ENCODE measurements at places on chromosomes 6 and 20. TPM values are rescaled to one million over a fixed set of nuclear protein-coding genes. Genes with fewer than 3 reads are reported as not detected.
A peak's percentile ranks its signal among the peaks of the same experiment; 100 is the strongest.

GRCh38 chr20:47370850-47371782, 14.6 kb upstream of the ZMYND8 start:
- no peak overlapping the region for H3K27ac ChIP-seq
- no peaks in the 10 kb centered on the region for H3K27me3 ChIP-seq

- peaks cover 22% of the 10 kb centered on the region for H3K36me3 ChIP-seq
- no peaks in the 10 kb centered on the region for H3K27me3 ChIP-seq
- H3K27ac ChIP-seq: no peak overlapping the region
- H3K4me1 ChIP-seq: no peaks in the 10 kb centered on the region
Measured at GRCh38 chr20:25676164-25676809, 20.4 kb downstream of the ZNF337 start.

DNA sequence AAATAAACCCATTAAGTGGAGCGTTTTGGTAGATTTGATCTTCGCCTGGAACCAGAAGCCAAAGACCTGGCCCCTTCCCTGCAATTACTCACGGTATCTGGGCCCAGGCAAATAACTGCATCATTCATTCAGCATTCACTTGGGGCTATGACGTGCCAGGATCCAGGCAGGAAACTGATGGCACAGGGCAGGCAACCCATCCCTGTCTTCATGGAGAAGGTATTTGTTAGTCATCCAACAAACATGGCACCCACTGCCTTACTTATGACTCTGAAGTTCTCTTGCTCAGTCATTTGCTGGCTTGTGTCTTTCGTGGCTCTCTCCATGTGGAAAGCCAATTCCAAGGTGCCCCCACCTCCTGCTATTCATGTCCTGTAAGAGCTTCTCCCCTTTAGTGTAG, 232.4 kb downstream of the BMP7 start:
- H3K27ac ChIP-seq: no peak overlapping the region
- no peaks in the 10 kb centered on the region for H3K36me3 ChIP-seq
- no peak overlapping the region for H3K4me3 ChIP-seq
- DNase-seq: no peak
- H3K4me1 ChIP-seq: no peaks in the 10 kb centered on the region

- no peaks in the 10 kb centered on the region for H3K27me3 ChIP-seq
- DNase-seq: no peak
- H3K27ac ChIP-seq: no peak overlapping the region
- no peak overlapping the region for H3K4me3 ChIP-seq
- H3K4me1 ChIP-seq: no peaks in the 10 kb centered on the region
- H3K36me3 ChIP-seq: no peaks in the 10 kb centered on the region
Measured at GRCh38 chr6:19902201-19902600, 65.0 kb downstream of the ID4 start.

GRCh38 chr20:55704458-55704857, 300.9 kb downstream of the CBLN4 start:
- H3K4me3 ChIP-seq: no peak overlapping the region
- no peaks in the 10 kb centered on the region for H3K36me3 ChIP-seq
- no peaks in the 10 kb centered on the region for H3K4me1 ChIP-seq

GRCh38 chr20:56949318-56949717, 317.1 kb downstream of the BMP7 start:
- H3K4me3 ChIP-seq: no peak overlapping the region
- DNase-seq: no peak
- peaks cover 2% of the 10 kb centered on the region for H3K27me3 ChIP-seq
- H3K27ac ChIP-seq: no peak overlapping the region
- H3K4me1 ChIP-seq: no peaks in the 10 kb centered on the region

DNA sequence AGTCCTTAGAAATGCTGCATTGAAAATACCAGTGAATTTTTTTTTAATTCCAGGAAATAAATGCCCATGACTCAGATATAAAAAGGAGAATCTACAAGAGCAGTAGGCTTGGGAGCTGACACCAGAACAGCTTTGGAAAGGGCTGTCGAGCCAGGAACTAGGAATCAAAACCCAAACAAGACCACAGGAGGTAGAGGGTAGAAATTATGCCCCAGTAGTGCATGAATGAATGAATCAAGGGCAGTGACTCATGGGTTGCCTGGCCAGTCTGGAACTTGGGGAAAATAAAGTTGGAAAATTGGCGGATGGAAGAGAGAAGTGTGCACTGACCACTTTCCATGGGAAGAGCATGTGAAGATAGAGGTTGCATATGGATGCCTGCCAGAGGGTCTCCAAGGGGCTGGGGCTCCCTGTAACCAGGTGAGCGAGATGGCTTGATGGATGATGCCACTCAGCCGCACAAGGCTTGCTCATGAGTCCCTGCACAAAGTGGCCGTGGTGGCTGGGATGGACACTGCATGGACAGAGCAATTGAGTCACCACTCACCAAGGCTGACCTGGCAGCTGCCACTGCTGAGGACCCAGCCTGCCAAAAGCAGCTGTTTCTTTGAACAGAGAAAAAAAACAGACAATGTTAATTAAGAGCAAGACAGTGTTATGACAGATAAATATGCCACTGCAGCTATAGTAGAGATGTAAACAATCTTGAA, 15.2 kb upstream of the MCCD1 start:
- no peak overlapping the region for H3K27ac ChIP-seq
- H3K36me3 ChIP-seq: peaks cover 18% of the 10 kb centered on the region
- H3K4me3 ChIP-seq: no peak overlapping the region
- DNase-seq: no peak

- H3K4me1 ChIP-seq: peaks cover 25% of the 10 kb centered on the region
- H3K36me3 ChIP-seq: no peaks in the 10 kb centered on the region
- peak overlapping the region; percentile 76 for H3K27ac ChIP-seq
- no peaks in the 10 kb centered on the region for H3K27me3 ChIP-seq
- DNase-seq: no peak
Measured at GRCh38 chr6:137284811-137285110, 65.6 kb upstream of the IFNGR1 start.

- H3K4me1 ChIP-seq: no peaks in the 10 kb centered on the region
- no peak for DNase-seq
- H3K4me3 ChIP-seq: no peak overlapping the region
- H3K27ac ChIP-seq: no peak overlapping the region
- no peaks in the 10 kb centered on the region for H3K27me3 ChIP-seq
- H3K36me3 ChIP-seq: no peaks in the 10 kb centered on the region
Measured at GRCh38 chr6:81552644-81553043, 199.8 kb downstream of the TENT5A start.

GRCh38 chr6:77457720-77458349, 5.5 kb downstream of the HTR1B start:
- H3K27me3 ChIP-seq: peaks cover 4% of the 10 kb centered on the region

DNA sequence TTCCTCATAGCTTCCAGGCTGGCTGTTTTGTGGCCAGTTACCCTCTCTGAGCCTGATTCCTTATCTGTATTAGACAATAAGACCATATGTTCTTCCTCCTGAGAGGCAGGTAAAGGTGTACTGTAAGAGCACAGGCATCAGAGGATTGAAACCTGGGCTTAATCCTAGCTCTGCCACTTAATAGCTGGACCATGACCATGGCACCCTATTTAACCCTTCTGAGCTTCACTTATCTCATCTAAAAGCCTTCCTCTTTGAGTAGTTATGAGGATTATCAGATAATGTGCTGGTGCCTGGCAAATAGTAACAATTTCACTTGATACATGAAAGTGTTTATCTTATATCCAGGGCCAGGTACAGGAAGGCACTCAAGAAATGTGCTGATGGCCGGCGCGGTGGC, 34.9 kb downstream of the BCL2L1 start:
- no peak overlapping the region for H3K27ac ChIP-seq
- H3K4me1 ChIP-seq: peaks cover 40% of the 10 kb centered on the region
- no peaks in the 10 kb centered on the region for H3K27me3 ChIP-seq

DNA sequence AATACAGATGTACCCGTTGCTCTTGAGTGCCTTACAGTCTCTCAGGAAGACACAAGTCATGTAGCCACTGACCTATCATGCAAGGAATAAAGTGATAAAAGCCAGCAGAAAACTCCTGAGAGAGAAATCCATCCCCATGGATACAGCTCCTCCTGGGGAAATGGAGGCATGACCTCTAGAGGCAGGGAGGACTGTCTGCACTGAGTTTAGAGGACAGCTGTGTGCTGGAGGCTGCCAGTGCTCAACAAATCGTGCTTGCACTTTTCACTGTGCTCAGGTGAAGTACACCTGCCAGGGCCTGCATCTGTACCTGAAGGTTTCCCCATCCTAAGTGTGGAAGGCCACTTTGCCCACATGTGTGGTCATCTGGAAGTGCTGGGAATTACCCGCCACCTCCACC, 12.1 kb downstream of the CD93 start:
- H3K4me1 ChIP-seq: no peaks in the 10 kb centered on the region
- no peak overlapping the region for H3K27ac ChIP-seq
- no peak for DNase-seq
- no peak overlapping the region for H3K4me3 ChIP-seq
- no peaks in the 10 kb centered on the region for H3K36me3 ChIP-seq
- H3K27me3 ChIP-seq: no peaks in the 10 kb centered on the region

- H3K4me3 ChIP-seq: no peak overlapping the region
- H3K4me1 ChIP-seq: no peaks in the 10 kb centered on the region
- no peak for DNase-seq
- no peak overlapping the region for H3K27ac ChIP-seq
Measured at GRCh38 chr20:22829356-22829755, 205.8 kb upstream of the SSTR4 start.

DNA sequence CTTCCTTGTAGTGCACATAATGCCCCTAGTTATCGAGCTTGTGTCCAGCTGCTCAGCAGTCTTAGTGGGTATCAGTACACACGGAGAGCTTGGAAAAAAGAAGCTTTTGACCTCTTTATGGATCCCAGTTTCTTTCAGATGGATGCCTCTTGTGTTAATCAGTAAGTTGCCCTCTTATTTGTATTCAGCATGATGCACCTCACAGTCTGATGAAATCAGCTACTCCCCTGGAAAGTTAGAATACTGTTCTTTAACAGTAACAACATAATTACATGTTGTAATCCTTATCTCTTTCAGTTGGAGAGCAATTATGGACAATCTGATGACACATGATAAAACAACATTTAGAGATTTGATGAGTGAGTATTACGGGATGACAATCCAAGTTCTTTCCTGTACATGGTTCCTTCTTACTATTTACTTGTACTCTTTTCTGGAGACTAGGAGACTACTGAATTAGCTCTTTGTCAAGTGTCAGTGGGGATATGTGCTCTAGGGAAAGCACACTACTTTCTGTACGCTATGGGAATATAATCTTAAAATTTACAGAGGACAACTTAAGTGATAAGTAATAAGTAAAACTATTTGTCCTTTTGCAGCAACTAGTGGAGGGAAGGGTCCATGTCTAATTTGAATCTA, 39.1 kb downstream of the PGM3 start:
- no peaks in the 10 kb centered on the region for H3K27me3 ChIP-seq
- no peaks in the 10 kb centered on the region for H3K4me1 ChIP-seq
- H3K36me3 ChIP-seq: peaks cover 12% of the 10 kb centered on the region
- no peak overlapping the region for H3K4me3 ChIP-seq
- DNase-seq: no peak

GRCh38 chr6:140134224-140134623, 759.8 kb upstream of the CITED2 start:
- no peaks in the 10 kb centered on the region for H3K36me3 ChIP-seq
- H3K27me3 ChIP-seq: no peaks in the 10 kb centered on the region
- H3K4me1 ChIP-seq: no peaks in the 10 kb centered on the region

- no peaks in the 10 kb centered on the region for H3K36me3 ChIP-seq
- H3K27ac ChIP-seq: no peak overlapping the region
- no peaks in the 10 kb centered on the region for H3K27me3 ChIP-seq
- H3K4me1 ChIP-seq: peaks cover 9% of the 10 kb centered on the region
- no peak for DNase-seq
Measured at GRCh38 chr6:37072526-37072925, 67.1 kb downstream of the FGD2 start.

DNA sequence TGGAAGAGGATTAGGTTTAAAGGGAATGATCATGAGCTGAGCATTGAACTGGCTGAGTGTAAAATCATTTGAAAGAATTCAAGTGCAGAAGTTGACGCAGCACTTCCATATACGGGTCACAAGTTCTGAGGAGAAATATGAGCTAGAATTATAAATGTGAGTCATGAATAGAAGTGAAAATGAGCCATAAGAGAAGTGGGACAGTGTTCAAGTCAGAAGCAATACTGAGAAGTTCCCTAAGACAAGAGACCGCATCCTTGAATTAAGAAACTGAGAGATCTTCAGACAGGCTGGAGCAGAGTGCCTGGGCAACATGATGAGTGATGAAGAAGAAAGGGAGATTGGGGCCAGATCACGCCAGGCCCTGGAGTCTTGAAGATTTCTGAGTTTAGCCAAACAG, 209.7 kb downstream of the TBX18 start:
- no peak overlapping the region for H3K27ac ChIP-seq
- H3K4me3 ChIP-seq: no peak overlapping the region
- no peaks in the 10 kb centered on the region for H3K4me1 ChIP-seq
- no peak for DNase-seq
- no peaks in the 10 kb centered on the region for H3K36me3 ChIP-seq

DNA sequence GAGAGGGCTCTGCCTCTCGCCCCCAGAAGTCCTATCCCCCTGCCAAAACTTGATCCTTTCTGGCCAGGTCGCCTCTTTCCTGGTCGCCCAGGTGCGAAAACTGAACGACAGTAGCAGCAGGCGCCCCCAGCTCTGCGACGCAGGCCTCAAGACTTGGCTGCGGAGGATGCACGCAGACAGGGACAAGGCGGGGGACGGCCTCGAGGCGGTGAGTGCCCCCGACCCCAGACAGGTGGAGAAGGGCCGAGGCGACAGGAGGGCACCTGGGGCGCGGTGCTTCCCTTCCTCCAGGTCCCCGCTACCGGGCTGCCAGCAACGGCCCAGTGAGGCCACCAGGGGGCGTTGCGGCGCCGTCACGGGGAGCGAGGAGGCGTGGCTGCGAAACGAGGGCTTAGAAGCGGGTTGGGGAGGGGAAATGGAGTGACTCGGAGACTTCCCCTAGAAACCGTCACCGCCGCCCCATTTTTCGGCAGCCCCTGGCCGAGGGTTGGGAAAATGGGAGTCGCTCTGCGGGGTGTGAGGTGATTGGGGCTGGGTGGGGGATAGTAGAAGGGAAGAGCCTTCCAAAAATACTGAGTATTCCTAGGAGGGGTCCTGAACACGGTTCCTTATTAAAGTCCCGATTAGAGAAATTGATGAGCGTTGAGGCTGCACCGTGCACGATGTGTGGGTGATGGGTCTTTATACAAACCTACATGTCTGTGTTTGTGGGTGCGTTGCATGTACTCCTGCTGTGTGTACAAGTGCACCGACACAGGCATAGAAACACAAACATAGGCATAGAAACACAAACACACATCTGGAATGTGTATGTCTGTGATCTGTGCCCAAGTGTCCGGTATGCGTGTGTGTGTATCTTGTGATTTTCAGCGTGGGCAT, 44.6 kb downstream of the ARHGAP40 start:
- H3K36me3 ChIP-seq: no peaks in the 10 kb centered on the region
- no peaks in the 10 kb centered on the region for H3K4me1 ChIP-seq
- no peak overlapping the region for H3K27ac ChIP-seq
- H3K4me3 ChIP-seq: no peak overlapping the region

GRCh38 chr20:52434041-52434425, 242.5 kb upstream of the ZFP64 start:
- no peaks in the 10 kb centered on the region for H3K36me3 ChIP-seq
- H3K4me1 ChIP-seq: no peaks in the 10 kb centered on the region
- no peaks in the 10 kb centered on the region for H3K27me3 ChIP-seq
- no peak for DNase-seq
- H3K27ac ChIP-seq: no peak overlapping the region

POLR1H gene
- 47.4 TPM for total RNA-seq

FAM83C gene
- not detected for total RNA-seq

BANF2 gene
- total RNA-seq: not detected

ELMO2 gene
- total RNA-seq: 37.3 TPM

TOX2 gene
- 40.6 TPM for total RNA-seq

TFAP2C gene
- not detected for total RNA-seq

EPPIN gene
- total RNA-seq: not detected

FAM83D gene
- 16.6 TPM for total RNA-seq

ID1 gene
- 1.0 TPM for total RNA-seq

STAU1 gene
- total RNA-seq: 61.4 TPM

EYA2 gene
- total RNA-seq: not detected

B3GAT2 gene
- total RNA-seq: 0.03 TPM
